ENCODE measurements at places on chromosomes 6 and 20.

DNA sequence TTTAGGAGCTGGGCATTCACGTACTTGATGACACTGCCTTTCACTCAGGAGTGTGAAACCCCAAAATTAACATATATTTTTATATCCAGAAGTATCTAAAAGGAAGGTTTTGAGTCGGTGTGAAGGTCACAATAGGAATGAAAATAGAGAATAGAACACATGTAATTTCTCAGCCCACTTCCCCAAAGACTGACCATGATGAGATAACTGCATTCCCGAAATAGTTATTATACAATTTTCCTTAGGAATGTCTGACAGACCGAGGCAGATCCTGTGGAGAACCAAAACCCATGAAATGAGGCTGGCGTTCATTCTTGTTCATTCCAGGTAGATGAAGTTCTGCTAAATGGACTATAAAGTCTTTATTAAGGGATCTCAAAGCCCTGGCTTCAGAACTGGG, 10.3 kb downstream of the NSFL1C start:
- DNase-seq, result no peak

- no peak for DNase-seq
Observed at GRCh38 chr6:38476141-38476540, 163.6 kb downstream of the BTBD9 start.

DNA sequence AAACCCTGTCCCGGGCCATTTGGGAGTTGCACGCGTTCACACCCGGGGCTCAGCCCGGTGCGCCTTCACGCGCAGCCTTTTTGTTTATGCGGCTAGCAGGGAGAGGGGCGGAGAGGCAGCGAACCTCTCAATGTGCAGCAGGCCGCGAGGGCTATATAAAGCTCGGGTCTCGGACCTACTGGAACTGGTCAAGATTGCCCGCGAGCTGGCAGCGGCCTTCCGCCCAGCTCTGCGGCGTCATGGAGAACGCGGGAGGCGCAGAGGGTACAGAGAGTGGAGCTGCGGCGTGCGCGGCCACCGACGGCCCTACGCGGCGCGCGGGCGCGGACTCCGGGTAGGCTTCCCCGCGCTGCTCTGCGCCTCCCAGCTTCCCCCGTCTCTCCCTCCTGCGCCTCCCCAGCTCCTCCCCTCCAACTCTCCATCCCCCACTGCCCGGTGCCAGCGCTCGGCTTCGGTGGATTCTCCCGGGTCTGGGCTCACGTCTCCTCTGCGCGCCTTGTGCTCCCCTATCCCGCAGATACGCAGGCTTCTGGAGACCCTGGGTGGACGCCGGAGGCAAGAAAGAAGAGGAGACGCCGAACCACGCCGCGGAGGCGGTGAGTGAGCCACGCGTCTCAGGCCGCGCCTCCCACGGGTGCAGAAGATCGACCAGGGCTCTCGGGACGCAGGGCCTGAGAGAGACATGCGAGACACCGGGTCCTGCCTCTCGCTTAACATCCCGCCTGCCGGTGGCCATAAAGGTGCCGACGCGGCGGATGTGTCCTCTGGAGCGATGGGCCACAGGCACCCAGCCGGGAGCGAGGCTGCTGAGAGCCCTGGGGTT, at the start of gene RIPPLY2:
Gene RIPPLY2, plus strand, starts transcription at position 183 of the 823 bp plus-strand sequence. Its CDS starts 57 bp downstream, at position 240.
- peak; percentile 45 for DNase-seq

- no peak for DNase-seq
Observed at GRCh38 chr6:100592929-100593328, 128.2 kb upstream of the SIM1 start.

GRCh38 chr20:61891476-61891875, 174.2 kb downstream of the TAF4 start:
- DNase-seq, result no peak

DNA sequence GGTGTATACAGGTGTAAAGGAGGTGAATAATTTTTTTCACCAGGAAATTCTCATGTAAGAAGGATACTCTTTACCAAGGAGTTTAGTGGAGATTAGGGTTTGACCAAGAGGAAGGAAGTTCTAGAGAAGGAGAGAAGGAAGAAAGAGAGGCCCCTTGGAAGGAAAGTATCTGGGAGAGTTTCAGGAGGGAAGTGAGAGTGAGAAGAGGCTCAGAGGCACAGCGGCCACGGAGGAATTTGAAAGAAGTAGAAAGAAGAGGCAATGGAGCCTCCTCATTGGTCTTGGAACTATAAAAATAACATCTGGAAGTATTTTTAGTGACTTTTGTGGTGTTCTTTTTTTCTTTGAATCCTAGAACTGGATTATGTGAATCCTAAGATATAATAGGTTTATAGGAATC, 50.8 kb upstream of the MCUR1 start:
- DNase-seq, result no peak

DNA sequence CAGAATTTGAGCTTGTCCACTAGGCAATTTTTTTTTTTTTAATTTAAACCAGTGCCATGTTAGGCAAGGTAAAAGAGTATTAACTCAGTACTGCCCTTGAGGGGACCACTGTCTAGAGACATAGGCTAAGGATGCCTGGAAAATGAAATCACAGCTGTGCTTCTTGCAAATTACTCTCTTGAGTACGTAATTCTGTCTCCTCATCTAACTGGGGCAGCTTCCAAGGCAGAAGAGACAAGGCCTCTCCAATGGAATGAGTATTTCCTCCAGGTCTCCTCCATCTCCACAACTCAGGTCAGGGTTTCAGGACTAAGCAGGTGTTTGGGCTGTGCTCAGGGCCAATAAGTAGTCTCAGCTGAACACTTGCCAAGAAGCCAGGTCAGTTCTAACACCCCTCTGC, 33.8 kb upstream of the MRPS10 start:
- no peak for DNase-seq

GRCh38 chr20:43389839-43390626, 67.7 kb upstream of the SRSF6 start:
- peak; percentile 26 for DNase-seq

GRCh38 chr6:127550403-127550802, 26.6 kb upstream of the C6orf58 start:
- DNase-seq, result no peak
